ENCODE measurements at places on chromosomes 16 and 17.

GRCh38 chr16:18841833-18842525 is 40.6 kb upstream of the ARL6IP1 start:
- no peak for DNase-seq

DNA sequence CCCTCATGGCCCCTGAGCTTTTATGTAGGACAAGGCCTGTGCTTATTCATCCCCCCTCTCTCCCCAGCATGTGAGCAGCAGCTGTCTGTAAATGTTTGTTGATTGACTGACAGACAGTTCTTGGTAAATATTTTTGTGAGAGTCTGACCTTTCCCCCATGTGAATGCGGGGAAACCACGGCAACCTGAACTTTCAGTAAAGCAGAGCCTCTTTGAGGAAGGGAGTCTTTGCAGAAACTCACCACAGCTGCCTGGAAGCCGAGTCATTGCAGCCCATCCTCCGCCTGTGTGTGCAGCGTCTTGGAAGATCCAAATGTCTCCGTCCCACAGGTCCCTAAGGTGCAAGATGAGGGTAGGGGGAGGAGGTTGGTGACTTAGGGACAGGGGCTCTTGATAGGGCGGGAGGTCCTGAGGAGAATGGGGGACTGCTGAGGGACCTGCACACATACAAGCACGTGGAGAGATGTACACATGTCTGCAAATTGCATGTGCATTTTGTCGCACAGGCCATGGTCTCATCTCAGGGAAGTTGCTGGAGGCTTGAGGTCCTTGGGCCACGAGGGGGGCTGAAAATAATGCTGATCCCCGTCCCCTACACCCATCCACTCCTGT is 23.0 kb upstream of the IL21R start:
- peak; percentile 52 for DNase-seq

DNA sequence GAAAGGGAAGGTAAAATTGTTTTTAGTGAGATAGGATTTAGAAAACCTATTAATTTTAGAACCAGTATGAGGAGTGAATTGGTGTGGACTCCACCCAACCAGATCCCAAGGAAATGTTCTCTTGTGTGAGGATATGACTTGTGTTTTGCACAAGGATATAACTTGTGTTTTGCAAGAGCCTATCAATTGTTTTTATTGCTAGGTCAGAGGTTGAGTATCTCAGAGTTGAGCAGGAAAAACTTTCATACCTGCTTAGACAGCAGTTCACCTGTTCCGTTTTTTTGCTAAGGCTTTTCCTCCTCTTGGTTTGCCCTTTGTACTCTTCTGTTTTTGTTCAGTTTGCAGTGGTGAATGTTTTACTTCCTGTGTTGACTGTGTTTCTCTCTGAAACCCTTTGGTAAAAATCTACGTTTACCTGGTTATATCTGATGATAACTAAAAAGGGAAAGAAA is 5.1 kb downstream of the NBR1 start:
- no peak for DNase-seq

DNA sequence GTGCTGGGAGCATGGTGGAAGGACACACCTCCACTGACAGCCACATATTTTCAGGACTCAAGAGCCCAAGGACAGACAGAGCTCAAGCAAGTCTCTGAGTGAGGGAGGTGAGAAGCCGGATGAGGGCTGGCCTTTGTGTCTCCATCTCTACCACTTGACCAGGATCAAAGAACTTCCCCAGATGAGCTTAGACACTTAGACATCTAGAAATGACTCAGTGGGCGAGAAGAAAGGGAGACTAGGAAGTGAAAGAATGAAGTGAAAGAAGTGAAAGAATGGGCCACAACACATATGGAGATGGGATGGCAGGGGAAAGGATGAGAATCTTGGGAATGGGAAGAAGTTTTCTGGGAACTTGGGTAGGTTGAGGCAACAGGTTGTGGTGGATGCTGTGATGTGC is 274.9 kb upstream of the CCL2 start:
- DNase-seq = no peak

DNA sequence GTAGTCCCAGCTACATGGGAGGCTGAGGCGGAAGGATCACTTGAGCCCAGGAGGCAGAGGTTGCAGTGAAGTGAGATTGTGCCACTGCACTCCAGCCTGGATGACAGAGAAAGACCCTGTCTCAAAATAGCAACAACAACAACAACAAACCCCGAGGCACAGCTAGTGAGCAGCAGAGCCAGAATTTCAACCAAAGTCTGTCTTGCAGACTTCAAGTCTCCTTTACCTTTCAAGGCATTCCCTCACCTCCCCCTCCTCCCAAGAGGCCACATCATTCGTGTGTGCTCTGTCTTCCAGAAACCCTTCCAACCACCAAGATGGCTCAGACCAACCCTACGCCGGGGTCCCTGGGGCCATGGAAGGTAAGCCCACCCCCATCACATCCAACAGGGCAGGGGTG is 2.2 kb downstream of the CRYBA1 start:
- DNase-seq = no peak
